ENCODE measurements at places on chromosomes 2 and 18.
A peak's percentile ranks its signal among the peaks of the same experiment; 100 is the strongest.

- DNase-seq: no peak
Observed at GRCh38 chr2:31654241-31654640, 73.5 kb upstream of the SRD5A2 start.

GRCh38 chr2:1766425-1766824 is 22.1 kb upstream of the PXDN start:
- no peak for DNase-seq

DNA sequence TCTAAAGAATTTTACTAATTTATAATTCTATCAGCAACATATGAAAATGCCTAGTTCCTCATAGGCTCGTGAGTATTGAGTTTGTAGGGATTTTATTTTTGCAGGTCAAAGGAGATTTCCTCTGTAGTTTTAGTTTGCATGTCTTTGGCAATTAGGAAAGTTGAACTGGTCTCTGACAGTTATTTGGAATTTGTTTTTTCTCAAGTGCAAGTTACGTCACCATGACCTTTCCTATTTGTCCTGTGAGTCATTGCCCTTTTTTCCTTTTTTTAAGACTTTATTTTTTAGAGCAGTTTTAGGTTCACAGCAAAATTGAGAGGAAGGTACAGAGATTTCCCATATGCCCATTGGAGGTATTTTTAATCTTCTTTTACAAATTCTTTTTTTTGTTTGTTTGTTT is 29.0 kb downstream of the RAMP1 start:
- no peak for DNase-seq

- no peak for DNase-seq
Observed at GRCh38 chr2:165144315-165144714, 59.5 kb downstream of the SCN3A start.

DNA sequence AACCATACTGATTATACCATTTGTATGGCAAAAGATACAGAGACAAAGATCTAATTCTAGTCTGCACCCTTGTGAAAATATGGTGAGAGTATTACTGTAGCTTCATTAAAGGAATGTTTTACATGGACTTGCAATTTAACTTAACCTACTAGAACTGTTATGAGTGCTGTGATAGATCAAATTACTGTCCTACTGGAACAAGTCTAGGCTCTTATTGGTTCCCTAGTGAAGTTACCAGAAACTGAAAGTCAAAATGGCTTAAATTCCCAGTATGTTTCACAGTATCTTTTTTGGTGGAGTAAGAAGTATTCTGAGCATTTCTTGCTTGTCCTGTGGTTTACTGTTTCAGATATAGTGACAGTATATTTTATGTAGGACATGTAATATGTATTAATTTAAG is 3.8 kb upstream of the TBR1 start:
- DNase-seq: no peak

- DNase-seq: no peak
Observed at GRCh38 chr2:46793423-46794416, 121.9 kb downstream of the MCFD2 start.

- DNase-seq: no peak
Observed at GRCh38 chr18:9743200-9744016, 35.3 kb downstream of the RAB31 start.

DNA sequence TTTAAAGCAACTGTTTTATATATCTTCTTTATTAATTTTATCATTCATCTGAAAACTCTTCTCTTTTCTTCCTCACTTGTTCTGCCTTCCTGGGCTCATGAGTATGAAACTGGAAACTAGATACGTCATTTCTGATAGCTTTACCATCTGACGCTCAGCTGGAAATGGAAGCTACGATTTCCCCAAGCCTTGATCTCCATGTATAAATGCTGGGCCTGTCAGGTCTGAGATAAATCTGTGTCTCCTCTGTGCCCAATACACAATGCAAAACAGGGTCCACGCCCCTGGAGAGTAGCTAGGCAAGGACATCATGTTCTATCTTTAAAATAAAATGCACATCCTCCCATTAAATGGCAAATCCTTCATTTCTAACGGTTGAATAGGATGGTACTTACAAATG is 238.4 kb downstream of the AFF3 start:
- DNase-seq: no peak

- peak; percentile 48 for DNase-seq
Observed at GRCh38 chr2:60818272-60818671, 62.2 kb downstream of the PAPOLG start.
